ENCODE measurements at places on chromosomes 5 and 9.

DNA sequence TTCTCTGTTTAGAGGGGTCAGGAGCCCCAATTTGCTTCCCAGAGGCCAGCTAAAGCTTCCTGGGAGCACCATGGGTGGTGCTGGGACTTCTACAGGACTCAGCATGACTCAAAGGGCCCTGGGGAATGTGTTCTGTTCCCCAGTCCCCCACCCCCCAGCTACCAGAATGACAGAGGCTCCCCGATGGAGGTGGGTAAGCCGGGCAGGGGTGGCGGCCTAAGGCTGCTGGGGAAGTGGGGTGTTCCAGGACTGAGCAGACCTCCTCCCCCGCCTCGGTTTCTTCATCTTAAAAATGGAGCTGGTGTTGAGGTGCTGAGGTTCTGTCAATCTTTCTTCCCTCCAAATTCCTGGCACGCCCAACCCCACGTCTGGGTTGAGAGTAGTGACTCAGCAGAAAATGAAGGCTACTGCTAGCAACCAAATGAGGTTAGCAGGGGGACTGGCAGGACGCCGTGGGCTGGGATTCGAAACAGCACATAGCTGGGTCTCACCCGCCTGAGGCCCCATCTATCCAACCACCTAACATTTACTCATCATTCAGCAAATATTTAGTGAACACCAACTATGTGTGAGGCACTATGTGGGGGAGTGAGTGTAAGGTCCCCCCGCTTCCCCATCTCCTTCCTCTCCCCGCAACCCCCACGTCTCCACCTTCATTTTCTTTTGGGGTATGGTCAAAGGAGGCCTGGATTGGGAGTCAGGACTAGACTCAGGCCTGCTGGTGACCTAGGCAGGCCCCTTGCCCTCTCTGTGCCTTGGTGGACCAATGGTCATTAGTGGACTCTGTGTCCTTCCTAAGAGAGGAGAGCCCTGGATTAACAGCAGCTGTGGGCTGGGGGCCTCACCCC is 50.2 kb downstream of the C9orf50 start:
- peaks cover 41% of the 10 kb centered on the region for H3K4me1 ChIP-seq
- peak; percentile 78 for DNase-seq
- H3K27me3 ChIP-seq = no peaks in the 10 kb centered on the region
- no peaks in the 10 kb centered on the region for H3K36me3 ChIP-seq
- H3K27ac ChIP-seq = peak overlapping the region; percentile 55
- H3K4me3 ChIP-seq = no peak overlapping the region

GRCh38 chr5:42043400-42043799 is 118.3 kb downstream of the FBXO4 start:
- H3K27me3 ChIP-seq = no peaks in the 10 kb centered on the region
- DNase-seq = no peak

DNA sequence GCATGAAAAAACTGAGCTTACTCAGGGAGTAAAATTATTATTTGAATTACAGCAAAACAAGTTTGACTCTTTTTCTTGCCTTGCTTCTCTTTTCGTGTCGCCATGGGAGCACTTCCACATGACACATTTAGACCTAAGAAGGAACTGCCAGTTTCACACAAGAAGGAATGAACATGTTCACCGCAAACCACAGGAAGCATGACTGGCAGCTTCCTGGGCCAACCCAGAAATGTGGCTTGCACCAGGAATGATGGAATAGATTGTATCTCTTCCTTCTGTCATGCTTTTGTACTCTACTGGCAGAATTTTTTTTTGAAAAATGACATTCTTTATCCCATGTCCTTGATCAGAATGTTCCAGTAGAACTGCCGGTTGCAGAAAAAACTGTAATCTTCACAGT is 32.9 kb upstream of the MAN2A1 start:
- no peak overlapping the region for H3K4me3 ChIP-seq
- no peaks in the 10 kb centered on the region for H3K27me3 ChIP-seq
- DNase-seq = peak; percentile 82
- peaks cover 2% of the 10 kb centered on the region for H3K4me1 ChIP-seq
- H3K36me3 ChIP-seq = no peaks in the 10 kb centered on the region

- no peaks in the 10 kb centered on the region for H3K36me3 ChIP-seq
- H3K4me1 ChIP-seq = peaks cover 33% of the 10 kb centered on the region
- H3K27me3 ChIP-seq = peaks cover 99% of the 10 kb centered on the region
- H3K4me3 ChIP-seq = no peak overlapping the region
- peak; percentile 56 for DNase-seq
- H3K27ac ChIP-seq = no peak overlapping the region
These were observed 207.0 kb downstream of the MEF2C start for GRCh38 chr5:88675708-88676636.

DNA sequence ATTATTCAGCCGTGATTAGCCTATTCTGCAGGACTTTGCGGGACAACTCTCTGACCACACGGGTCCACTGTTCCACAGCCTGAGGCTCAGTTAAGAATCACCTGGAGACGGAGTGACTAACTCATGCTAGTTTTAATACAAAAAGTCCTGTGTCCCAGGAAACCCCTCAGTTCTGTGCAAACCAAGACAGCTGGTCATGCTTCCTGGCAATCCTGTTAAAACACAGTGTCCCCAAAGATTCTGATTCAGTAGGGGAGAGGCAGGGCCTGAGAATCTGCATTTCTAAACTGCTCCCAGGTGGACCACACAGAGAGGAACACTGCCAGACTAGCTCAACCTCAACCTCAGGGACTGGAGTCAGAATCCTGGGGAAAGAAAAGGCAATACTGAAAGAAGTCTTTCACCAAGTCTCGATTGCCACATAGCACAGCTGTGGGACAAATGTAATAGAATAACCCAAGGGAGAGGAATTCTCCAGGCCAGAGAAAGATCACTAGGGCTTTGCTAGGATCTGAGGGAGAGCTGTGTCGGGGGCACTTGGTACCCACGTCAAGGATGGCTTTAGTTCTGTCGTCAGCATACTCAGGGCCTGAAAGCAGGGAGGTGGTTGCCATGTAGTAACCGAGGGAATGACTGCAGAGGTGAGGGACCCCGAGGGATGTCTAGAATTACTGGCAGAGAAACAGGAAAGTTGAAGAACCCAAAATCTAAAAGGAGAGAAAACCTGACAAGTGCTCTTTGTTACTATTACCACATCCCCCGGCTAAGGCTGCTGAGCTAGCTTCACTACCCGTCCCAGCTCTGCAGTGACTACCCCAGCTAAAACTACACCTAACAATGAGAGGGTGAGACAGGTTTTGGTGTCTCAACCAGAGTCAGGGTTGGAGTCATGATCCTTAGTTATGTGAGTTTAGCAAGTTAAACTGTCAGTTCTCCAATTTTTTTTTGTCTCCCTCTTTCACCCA is 8.6 kb downstream of the SUSD1 start:
- no peaks in the 10 kb centered on the region for H3K36me3 ChIP-seq
- H3K27me3 ChIP-seq = no peaks in the 10 kb centered on the region
- DNase-seq = peak; percentile 40

GRCh38 chr9:22855980-22856379 is 409.4 kb downstream of the DMRTA1 start:
- H3K36me3 ChIP-seq = no peaks in the 10 kb centered on the region
- no peaks in the 10 kb centered on the region for H3K4me1 ChIP-seq
- H3K4me3 ChIP-seq = no peak overlapping the region
- no peaks in the 10 kb centered on the region for H3K27me3 ChIP-seq
- no peak overlapping the region for H3K27ac ChIP-seq

DNA sequence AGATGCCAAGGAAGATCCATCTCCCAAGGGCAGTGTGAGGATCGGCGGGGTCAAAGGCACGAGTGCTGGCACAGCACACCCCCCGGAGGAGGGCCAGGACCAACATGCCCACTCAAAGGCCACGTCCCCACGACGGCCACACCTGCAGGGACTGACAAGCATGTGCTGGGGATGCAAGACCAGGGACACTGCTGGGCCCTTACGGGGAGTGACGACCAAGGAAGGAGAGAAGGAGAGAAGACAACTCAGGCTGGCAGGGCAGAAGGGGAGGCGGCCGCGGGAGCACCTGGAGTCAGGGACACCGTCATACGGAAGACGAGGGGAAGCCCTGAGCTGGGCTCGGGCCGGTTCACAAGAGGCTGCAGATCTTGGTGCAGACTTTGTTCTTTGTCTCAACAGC is 10.4 kb downstream of the QSOX2 start:
- H3K36me3 ChIP-seq = peaks cover 4% of the 10 kb centered on the region
- H3K27me3 ChIP-seq = no peaks in the 10 kb centered on the region
- DNase-seq = no peak
- peaks cover 5% of the 10 kb centered on the region for H3K4me1 ChIP-seq
- H3K4me3 ChIP-seq = no peak overlapping the region

GRCh38 chr9:86594724-86595123 is 240.5 kb upstream of the TUT7 start:
- H3K27me3 ChIP-seq = no peaks in the 10 kb centered on the region
- H3K27ac ChIP-seq = no peak overlapping the region
- H3K4me3 ChIP-seq = no peak overlapping the region
- no peaks in the 10 kb centered on the region for H3K36me3 ChIP-seq
- no peak for DNase-seq
- H3K4me1 ChIP-seq = peaks cover 2% of the 10 kb centered on the region

GRCh38 chr5:67094476-67095300 is 101.9 kb downstream of the CD180 start:
- H3K27ac ChIP-seq = peak overlapping the region; percentile 95
- peak overlapping the region; percentile 38 for H3K4me3 ChIP-seq
- DNase-seq = peak; percentile 84

DNA sequence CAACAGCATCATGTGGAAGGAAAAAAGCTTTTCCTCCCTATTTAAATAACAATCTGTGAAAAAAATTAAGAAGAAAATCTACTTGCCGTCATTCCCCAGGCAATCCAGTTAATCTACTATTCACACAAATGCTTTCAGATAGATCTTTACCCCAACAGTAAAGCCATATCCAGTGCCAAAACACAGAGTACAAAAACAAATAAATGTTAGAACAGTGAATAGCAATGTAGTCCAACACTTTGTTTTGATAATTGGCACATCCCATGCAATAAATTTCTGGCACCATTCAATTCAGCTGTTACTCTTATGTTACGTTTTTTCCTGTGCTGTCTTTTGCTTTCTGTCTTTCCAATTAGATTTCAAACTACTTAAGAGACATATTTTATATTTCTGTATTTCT is 2245.5 kb upstream of the WWC1 start:
- DNase-seq = no peak
- H3K36me3 ChIP-seq = no peaks in the 10 kb centered on the region
- no peaks in the 10 kb centered on the region for H3K4me1 ChIP-seq
- no peaks in the 10 kb centered on the region for H3K27me3 ChIP-seq
- H3K27ac ChIP-seq = no peak overlapping the region
- H3K4me3 ChIP-seq = no peak overlapping the region

GRCh38 chr9:136983656-136984314 is 992 bp downstream of the LCNL1 start:
- peaks cover 16% of the 10 kb centered on the region for H3K4me1 ChIP-seq
- peaks cover 37% of the 10 kb centered on the region for H3K27me3 ChIP-seq
- H3K36me3 ChIP-seq = peaks cover 4% of the 10 kb centered on the region
- H3K4me3 ChIP-seq = no peak overlapping the region
- no peak for DNase-seq
